ENCODE measurements at places on chromosomes 6 and 20.
A peak's percentile ranks its signal among the peaks of the same experiment; 100 is the strongest.

- no peak for DNase-seq
These were observed 78.1 kb upstream of the TRAF3IP2 start for GRCh38 chr6:111683749-111684267.

DNA sequence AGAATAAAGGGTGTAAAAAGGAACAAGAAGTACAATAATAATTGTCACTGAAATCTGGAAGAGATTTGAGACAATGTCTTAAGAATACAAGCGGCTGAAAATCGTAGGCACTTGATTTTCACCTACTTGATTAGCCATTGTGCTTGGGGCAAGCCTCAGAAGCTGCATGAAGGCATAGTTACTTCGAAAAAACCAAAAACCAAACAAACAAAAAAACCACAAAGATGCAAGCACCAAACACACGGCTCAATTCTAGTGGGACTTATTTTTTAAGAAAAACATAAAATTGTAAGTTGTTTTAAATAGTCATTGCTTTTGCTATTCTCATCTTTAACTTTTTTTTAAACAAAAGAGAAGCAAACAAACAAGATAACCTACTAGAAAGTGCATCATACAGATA, 235.6 kb downstream of the OGFRL1 start:
- no peak for DNase-seq

- no peak for DNase-seq
These were observed 21.7 kb downstream of the TMEM74B start for GRCh38 chr20:1163105-1163504.

- DNase-seq, result no peak
These were observed 151.6 kb downstream of the EPM2A start for GRCh38 chr6:145583753-145584152.

- DNase-seq, result peak; percentile 20
These were observed 11.9 kb upstream of the NPBWR2 start for GRCh38 chr20:64119301-64119680.

DNA sequence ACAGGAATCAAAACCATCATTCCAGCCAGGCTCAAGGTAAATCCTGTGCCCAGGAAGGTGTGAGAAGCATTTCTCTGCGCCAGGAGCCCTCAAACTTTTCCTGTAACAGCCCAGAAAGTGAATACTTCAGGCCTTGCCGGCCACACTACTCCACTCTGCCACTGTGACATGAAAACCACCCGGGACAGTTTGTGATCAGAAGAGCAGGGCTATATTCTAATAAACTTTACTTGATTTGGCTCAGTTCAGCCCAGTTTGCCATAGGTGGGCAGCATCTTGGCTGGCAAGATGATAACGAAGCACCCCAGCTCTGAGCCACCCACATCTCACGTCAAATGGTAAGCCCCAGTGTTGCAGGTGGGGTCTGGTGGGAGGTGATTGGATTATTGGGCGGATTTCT, 249.4 kb downstream of the DLL1 start:
- no peak for DNase-seq

DNA sequence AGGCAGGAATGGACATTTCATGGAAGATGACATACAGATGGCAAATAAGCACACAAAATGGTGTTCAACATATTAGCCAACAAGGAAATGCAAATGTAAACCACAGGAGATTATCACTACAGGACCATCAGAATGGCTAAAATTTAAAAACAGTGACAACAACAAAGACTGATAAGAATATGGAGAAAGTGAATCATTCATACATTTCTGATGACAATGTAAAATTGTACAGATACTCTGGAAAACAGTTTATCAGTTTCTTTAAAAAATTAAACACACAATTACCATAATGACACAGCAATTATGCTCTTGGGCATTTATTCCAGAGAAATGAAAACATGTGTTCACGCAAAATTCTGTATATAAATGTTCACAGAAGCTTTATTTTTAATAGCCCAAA, 105.8 kb upstream of the RUNX2 start:
- DNase-seq, result no peak

DNA sequence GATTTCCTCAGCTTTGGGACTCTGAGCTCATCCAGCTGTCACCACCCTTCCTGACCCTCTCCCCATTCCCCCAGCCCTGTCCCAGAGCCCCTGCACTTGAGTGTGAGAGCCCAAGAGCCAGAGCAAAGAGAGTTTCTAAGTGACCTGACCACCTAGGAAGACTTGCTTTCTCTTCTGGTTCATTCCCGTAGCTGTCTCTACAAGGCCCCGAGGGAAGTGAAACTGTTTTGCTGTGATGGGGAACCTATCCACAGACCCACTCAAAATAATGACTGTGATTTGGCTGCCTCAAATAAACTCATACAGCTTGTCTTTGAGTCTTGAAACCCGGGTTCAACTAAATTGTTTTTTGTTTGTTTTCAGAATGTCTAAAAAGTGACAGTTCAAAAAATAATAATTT, 74.6 kb upstream of the XRN2 start:
- no peak for DNase-seq

DNA sequence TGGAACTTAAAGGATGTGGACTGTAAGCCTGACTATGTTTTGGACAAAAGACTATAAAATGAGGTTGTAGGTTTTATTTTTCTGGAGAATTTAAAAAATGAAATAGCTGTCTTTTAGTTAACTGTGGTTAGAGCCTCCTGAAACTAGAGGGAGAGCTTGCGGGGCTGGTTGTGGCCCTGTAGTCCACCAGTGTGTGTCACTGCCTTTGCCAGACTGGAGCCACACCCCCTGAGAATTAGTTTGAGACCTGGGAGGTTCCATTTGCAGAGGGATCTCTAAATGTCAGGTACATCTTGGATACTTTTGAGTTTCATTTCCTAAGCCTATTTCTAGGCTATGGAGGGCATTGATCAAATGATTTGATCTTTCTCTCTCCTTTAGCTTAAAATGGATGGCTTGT, 20.8 kb downstream of the ZC2HC1B start:
- DNase-seq, result no peak

DNA sequence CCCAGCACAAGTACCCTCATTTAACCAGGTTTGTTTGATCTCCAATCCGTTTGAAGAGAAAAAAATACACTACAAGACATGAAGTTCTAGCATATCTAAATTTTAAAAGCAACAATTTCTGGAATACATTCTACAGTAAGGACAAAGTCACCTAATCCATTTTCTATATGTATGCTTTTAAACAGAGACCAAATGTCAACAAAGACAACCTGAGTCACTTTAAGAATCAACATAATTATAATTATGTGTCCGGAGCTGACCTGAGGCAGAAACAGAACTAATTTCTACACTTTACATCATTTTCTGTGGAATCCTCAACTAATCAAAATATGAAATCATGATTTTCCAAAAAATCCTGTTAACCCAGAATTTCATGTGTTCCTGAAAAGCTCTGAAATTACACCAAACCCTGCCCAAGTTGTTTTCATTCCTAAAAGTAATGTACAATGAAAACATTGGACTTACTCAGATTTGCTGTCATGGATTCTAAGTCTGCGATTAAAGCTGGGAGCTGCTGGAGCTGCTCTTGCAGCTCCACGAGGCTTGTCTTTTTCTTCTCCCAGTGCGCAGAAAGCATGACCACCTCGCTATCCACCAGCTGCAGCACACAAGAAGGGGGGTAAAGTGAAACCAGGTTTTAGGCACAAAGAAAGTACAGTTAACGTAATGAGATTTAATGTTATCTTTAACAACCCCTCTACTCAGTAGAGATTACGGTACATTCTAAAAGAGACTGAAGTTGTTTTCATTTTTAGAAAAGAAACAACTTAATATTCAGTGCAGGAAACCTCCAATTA, 35.8 kb downstream of the DTNBP1 start:
- no peak for DNase-seq

- DNase-seq, result no peak
These were observed 25.3 kb upstream of the CD83 start for GRCh38 chr6:14092316-14092715.

GRCh38 chr20:63881451-63882226, 13.3 kb upstream of the DNAJC5 start:
- no peak for DNase-seq

- DNase-seq, result peak; percentile 84
These were observed 6.4 kb upstream of the SLC12A5 start for GRCh38 chr20:46022411-46023147.

DNA sequence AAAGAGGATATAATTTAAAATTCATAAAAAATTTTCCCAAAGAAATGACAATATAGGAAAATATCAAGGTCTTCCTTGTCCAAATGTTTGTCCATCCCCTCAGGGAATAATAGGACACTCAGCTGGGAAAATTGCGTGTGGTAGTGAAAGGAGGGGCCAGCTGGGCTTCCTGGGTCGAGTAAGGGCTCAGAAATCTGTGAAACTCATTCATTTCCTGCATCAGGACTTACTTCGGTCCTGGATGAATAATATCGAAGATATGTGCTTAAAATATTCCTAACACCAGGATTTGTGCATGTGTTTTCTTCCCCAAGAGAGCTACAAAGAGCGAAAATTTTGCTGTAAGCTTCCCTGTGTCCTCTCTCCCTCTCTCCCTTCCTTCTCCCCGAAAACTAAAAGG, 118.2 kb upstream of the GJE1 start:
- no peak for DNase-seq

- peak; percentile 18 for DNase-seq
These were observed 28.2 kb downstream of the SYTL3 start for GRCh38 chr6:158677906-158678578.

- no peak for DNase-seq
These were observed 11.8 kb downstream of the SMOC2 start for GRCh38 chr6:168452685-168453377.

GRCh38 chr20:62800314-62801259, 4.0 kb upstream of the OGFR start:
- DNase-seq, result no peak

GRCh38 chr6:79180052-79180451, 54.4 kb downstream of the HMGN3 start:
- DNase-seq, result no peak

- no peak for DNase-seq
These were observed 228.6 kb downstream of the PREX1 start for GRCh38 chr20:48599106-48599747.

GRCh38 chr6:37134396-37135191, 35.4 kb upstream of the PIM1 start:
- no peak for DNase-seq

- peak; percentile 47 for DNase-seq
These were observed 105.3 kb upstream of the KCNG1 start for GRCh38 chr20:51128198-51128597.

DNA sequence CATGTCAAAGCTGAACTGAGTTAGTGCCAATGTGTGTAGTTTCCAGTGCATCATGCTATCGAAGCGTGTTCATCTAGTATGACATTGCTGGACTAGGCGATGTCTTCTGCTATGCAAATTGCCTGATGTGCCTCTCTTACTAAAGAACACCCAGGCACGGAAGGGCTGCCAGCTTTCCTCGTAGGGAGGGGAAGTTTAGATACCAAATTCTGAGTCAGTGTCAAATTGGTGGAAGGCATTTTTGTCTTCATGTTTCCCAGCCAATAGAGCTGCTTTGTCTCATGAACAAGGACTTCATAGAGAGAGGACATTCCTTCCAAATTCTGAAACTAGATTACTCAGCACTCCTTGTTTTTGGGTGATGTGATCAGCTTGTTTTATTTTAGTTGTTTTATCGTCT, 320.1 kb downstream of the BTBD3 start:
- DNase-seq, result no peak

DNA sequence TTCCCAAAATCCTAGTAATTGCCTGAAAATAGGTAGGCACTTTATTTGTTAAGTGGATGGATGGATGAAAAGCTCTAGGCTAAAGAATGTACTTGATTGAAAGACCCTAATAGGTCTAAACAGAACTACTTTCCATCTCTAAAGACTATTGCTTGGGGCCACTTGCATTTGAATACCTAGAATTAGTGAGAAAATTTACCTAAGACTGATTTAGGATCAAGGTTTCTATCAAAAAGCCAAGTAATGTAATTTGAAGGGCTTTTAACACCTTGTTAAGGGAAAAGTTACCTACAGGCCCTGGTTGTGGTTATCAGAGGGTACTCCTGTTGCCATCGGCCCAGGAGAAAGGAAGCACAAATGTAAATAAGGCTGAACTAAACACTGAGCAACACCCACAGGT, 580.7 kb downstream of the LMBRD1 start:
- no peak for DNase-seq

DNA sequence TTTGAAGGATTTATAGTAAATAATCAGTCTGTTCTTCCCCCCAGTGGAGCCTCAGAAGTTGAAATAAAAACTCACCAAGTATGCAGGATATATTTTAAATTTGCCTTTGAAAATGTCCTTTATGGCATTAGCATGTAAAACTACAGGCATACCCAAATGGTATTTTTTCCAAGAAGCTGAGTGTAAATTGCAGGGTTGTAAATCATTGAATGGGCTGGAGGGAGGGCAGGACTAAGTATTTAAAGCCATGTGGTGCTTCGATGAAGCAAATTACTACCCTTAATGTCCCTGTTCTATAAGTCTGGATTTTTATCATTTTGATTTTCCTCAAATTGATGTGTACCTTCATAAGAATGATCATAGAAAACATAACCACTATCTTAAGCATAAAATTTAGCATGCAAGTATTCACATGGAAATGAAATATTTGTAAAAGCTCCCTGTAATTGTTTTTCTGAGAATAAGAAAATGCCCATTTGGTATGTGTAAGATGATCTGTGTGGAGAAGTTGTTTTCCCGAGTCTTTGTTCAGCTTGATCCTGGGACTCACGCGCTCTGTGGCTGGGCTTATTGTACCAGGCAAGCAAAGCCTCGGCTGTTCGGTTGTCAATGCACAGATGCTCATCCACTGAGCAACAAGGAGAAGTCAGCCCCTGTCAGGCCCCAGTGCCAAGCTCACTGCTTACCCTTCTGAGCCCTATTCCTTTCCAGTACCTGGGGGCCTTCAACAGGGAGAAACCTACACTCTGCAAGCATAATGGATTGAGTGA, 66.7 kb downstream of the CD164 start:
- no peak for DNase-seq

GRCh38 chr20:50317116-50317515, 126.5 kb downstream of the CEBPB start:
- DNase-seq, result no peak

DNA sequence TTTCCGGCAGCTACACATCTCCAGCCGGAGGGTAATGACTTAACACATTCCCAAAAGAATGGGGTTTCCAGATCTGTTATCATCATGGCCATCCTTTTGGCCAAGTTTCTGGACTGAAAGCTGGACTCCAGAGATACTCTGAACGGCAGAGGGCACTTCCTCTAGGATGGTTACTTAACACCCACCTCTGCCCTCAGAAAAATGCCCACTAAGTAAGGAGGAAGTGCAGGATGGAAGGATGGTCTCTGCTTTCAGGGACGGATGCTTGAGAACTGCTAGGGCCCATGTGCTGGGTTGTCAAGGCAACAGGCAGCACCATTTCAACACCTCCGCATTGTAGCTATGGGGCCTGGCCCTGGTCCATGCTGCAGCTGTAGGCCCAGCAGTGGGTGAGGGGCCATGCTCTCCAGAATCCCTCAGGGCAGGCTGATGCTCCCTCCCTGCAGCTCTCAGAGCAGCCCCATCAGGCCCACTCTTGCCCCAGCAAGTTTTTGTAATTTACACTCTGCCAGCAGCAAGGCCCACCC, 16.5 kb upstream of the TGM3 start:
- DNase-seq, result no peak

- DNase-seq, result no peak
These were observed 82.8 kb downstream of the ATRN start for GRCh38 chr20:3553663-3554062.

- peak; percentile 52 for DNase-seq
These were observed 35.4 kb downstream of the MAN1A1 start for GRCh38 chr6:119313937-119314884.

- DNase-seq, result no peak
These were observed 10.1 kb upstream of the SEC63 start for GRCh38 chr6:107968081-107968480.

GRCh38 chr6:26553264-26553634, 15.1 kb downstream of the HMGN4 start:
- DNase-seq, result peak; percentile 89

Measured in activated T-cell treated with anti-CD3 and anti-CD28 coated beads, Interleukin-2, amount 50 U/mL, for 48 hours (primary cell).